ENCODE measurements at places on chromosomes 16 and 17.

- no peaks in the 10 kb centered on the region for H3K27me3 ChIP-seq
- no peaks in the 10 kb centered on the region for H3K4me1 ChIP-seq
- no peak for DNase-seq
- no peaks in the 10 kb centered on the region for H3K36me3 ChIP-seq
- no peak overlapping the region for H3K27ac ChIP-seq
- no peak overlapping the region for H3K4me3 ChIP-seq
These were observed 8.3 kb downstream of the CARD14 start for GRCh38 chr17:80177986-80178595.

- H3K27ac ChIP-seq = no peak overlapping the region
- no peak for DNase-seq
- no peak overlapping the region for H3K4me3 ChIP-seq
- no peaks in the 10 kb centered on the region for H3K36me3 ChIP-seq
These were observed 182.8 kb upstream of the CACNG3 start for GRCh38 chr16:24073321-24073720.

- no peaks in the 10 kb centered on the region for H3K27me3 ChIP-seq
- peaks cover 20% of the 10 kb centered on the region for H3K36me3 ChIP-seq
- H3K4me1 ChIP-seq = no peaks in the 10 kb centered on the region
- no peak overlapping the region for H3K4me3 ChIP-seq
- no peak overlapping the region for H3K27ac ChIP-seq
These were observed 103.3 kb downstream of the CA4 start for GRCh38 chr17:60253048-60253447.

DNA sequence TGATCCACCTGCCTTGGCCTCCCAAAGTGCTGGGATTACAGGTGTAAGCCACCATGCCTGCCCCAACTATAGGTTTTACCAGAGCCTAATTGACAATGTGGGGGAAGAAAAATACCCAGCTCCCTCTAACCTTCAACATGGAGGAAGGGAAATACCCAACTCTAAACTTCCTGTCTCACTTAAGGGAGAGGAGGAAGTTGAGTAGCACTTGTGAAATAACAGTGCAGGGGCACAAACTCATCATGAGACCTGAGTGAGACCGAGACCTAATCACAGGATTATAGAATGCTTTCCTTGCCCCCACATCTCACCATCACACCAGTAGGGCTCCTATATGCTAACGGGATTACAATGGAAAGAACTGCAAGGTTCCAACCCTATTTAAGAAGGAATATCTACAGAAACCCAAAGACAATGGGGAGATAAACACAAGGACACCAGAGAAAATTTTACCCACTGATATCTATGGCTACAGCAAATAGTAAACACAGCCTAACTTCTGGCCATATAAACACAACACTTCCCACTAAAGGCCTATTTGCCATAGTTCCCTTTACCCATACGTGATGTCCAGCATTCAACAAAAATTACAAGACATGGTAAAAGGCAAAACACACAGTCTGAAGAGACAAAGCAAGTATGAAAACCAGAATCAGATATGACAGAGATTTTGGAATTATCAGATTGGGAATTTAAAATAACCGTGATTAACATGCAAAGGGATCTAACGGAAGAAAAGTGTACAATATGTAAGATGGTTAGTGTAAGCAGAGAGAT, 26.9 kb downstream of the OR3A1 start:
- no peak for DNase-seq
- no peaks in the 10 kb centered on the region for H3K4me1 ChIP-seq
- H3K27me3 ChIP-seq = no peaks in the 10 kb centered on the region
- no peak overlapping the region for H3K27ac ChIP-seq
- H3K36me3 ChIP-seq = no peaks in the 10 kb centered on the region

DNA sequence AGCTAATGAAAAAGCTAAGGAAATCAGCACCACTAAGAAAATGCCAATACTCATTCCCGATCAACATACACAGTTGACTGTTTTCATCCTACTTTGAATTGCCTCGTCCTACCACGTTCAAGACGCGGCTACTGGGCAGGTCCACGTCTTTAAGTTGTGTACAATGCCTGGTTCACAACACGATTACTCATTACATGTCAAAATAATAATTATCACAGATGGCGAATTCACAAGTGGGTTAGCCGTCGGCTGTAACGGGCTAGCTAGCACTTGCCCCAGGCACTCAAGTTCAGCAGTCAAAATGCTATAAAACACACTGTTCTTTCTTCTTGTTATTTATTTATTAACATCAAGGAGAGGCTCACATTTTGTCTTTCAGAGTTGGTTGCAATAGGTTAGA, 124.2 kb downstream of the ZFHX3 start:
- no peak overlapping the region for H3K4me3 ChIP-seq
- no peaks in the 10 kb centered on the region for H3K36me3 ChIP-seq
- H3K27me3 ChIP-seq = no peaks in the 10 kb centered on the region
- DNase-seq = no peak
- H3K4me1 ChIP-seq = no peaks in the 10 kb centered on the region
- H3K27ac ChIP-seq = no peak overlapping the region

- no peak for DNase-seq
- H3K27ac ChIP-seq = no peak overlapping the region
- H3K4me3 ChIP-seq = no peak overlapping the region
- H3K4me1 ChIP-seq = 0 out of 2 replicates have a peak, but pooled peaks cover 3% of the 10 kb centered on the region
These were observed 7.2 kb downstream of the CTF1 start for GRCh38 chr16:30903596-30903995.

DNA sequence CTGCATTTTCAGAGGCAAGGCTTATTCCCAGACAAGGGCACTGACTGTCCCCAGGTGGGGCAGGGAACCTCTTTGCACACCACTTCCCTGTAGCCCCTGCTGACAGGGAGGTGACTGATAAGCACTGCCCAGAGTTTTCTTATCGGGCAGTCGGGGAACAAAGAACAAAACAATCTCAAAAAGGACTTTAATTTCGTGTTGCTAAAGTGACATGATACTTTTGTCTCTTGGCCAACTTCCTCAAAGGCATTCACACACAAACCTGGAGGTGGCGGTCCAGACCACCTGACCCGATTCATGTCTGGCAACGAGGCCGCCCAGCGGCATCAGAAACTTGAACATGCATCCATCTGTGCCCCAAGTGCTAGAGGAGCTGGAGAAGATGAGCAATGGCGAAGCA, 28.9 kb downstream of the ZDHHC7 start:
- no peaks in the 10 kb centered on the region for H3K27me3 ChIP-seq
- no peak overlapping the region for H3K4me3 ChIP-seq
- peaks cover 7% of the 10 kb centered on the region for H3K4me1 ChIP-seq
- DNase-seq = no peak
- H3K36me3 ChIP-seq = peaks cover 12% of the 10 kb centered on the region

DNA sequence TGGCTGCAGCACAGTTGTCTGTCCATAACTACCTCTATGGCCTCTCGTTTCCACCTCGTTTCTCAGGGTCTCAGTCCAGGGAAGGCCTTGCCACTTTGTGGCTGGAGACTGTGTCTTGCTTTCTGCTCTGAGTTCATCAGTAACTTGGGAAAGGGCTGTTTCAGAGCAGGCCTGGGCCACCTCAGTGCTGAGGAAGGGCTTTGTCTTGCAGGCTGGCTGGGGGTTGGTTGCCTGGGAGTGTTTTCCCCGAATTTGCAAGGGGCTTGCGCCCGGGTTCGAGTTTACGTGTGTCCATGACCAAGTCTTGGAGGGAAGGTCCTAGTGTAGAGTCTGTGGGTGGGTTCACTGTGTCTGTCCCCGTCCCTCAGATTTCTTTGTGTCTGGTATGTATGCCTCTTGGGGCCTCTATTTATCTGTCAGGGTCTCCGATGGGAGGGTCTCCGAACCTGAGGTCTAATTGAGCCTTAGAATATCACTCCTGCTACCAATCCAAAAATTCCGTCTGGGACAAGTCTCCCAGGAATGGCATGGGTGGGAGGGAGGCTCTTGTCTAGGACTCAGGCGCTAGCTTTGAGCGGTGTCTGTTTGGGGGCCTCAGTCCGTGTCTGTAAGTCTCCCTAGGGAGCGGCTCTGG, 594 bp upstream of the TGFB1I1 start:
- 0 out of 2 replicates have a peak, but pooled peaks cover 4% of the 10 kb centered on the region for H3K4me1 ChIP-seq
- peak overlapping the region; percentile 83 for H3K27ac ChIP-seq
- no peaks in the 10 kb centered on the region for H3K27me3 ChIP-seq
- H3K4me3 ChIP-seq = peak overlapping the region; percentile 79
- peaks cover 3% of the 10 kb centered on the region for H3K36me3 ChIP-seq
- DNase-seq = no peak

- no peaks in the 10 kb centered on the region for H3K4me1 ChIP-seq
- no peak overlapping the region for H3K27ac ChIP-seq
- no peak overlapping the region for H3K4me3 ChIP-seq
- DNase-seq = no peak
These were observed 64.5 kb downstream of the HS3ST3A1 start for GRCh38 chr17:13537167-13537731.

DNA sequence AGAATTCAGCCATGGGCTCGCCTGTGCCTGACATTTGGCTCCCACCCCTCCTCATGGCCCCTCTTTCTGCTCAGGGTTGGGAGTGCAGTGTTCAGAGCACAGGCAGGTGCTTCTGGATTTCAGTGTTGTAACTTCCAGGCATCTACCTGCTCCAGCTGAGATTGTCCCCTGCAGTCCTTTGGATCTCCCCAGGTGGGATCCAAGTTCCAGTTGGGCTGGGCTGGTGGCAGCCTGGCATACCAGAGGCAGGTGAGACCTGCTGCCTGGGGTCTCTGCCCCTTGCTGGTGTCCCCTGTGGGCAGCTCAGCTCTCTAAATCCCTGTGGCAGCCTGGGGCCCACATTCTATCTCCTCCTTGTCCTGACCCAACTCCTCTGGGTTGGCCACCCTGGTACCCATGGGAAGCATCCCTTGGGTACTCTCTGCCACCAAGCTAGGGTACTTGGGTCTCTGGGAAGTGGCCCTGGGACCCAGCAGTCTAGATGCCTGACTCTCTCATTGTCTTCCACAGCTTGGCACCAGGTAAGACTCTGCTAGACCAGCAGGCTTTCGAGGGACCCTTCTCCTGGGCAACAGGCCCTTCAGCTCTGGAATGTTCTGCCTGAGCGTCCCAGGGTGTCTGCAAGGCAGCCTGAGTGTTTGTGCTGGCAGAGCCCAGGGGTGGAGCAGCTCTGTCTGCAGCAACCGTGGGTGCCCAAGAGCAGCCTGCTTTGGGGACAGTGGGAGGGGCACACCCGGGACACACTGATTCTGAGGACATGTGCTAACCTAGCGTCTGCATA, 42.5 kb downstream of the DNAH17 start:
- no peak overlapping the region for H3K27ac ChIP-seq
- H3K4me1 ChIP-seq = no peaks in the 10 kb centered on the region

- H3K27me3 ChIP-seq = no peaks in the 10 kb centered on the region
- H3K4me1 ChIP-seq = no peaks in the 10 kb centered on the region
- no peak overlapping the region for H3K27ac ChIP-seq
- no peak for DNase-seq
- H3K4me3 ChIP-seq = no peak overlapping the region
These were observed 29.8 kb upstream of the ABCC11 start for GRCh38 chr16:48277158-48277557.

DNA sequence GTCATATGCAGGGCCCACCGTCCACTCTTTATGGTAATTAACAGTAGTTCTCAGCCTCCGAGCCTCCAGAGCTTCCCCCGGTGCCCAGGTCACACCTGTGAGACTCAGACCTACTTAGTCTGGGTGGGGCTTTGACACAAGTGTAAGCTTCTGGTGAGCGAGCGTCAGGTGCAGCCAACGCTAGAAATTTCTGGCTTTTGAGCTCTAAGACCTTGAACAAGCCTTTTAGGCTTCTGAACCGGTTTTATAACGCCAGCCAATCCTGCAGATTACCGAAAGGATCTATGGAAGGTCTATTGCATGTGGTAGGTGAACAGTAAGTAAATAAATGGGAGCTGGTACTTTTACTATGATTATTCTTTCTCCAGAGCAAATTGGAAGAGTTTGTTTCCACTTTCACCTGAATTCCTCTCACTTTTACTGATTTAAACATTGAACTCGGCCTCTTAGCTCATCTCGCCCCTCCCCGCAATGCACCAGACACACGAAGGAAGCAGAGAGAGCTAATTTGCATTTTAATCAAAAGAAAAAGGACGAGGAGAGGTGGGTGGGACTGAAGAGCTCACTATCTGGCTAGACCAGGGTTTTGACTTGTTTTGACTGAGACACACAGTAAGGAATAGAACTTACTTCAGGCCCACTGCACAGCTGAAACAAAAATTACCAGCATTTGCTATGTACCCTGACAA, 47.1 kb downstream of the ABAT start:
- no peak overlapping the region for H3K4me3 ChIP-seq
- DNase-seq = no peak
- no peaks in the 10 kb centered on the region for H3K27me3 ChIP-seq

DNA sequence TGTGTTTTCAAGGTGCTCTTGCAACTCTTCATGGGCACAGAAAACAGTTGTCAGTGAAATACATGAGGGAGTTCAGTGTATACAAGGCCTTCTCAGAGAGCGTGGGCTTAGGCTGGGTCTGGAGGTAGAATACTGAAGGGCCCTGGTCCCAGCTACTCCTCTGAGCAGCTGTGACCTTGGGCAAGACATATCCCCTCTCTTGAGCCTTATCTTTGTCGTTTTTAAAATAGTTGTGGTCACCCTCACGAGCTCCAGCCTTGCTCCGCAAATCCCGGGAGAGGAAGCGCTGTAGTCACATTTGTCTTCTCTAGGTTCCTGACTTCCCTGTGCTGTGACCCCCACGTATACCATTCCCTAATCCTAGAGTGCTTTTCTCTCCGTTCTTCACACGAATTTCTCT, 3.6 kb downstream of the ZNRF1 start:
- no peaks in the 10 kb centered on the region for H3K36me3 ChIP-seq
- no peaks in the 10 kb centered on the region for H3K27me3 ChIP-seq
- 0 out of 2 replicates have a peak overlapping the region, but pooled peaks have one; percentile 12 for H3K27ac ChIP-seq
- peaks cover 22% of the 10 kb centered on the region for H3K4me1 ChIP-seq
- no peak overlapping the region for H3K4me3 ChIP-seq

DNA sequence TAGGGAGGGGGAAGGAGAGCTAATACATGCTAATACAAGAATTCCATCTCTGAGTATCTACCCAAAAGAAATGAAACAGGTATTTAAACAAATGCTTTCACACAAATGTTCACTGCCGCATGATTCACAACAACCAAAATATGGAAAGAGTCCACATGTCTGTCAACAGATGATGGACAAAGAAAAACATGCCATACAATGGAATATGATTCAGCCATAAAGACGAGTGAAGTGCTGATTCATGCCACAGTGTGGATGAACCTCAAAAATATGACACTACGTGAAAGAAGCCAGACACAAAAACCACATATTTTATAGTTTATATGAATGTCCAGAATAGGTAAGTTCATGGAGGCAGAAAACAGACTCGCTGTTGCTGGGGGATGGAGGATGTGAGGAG, 321.4 kb downstream of the FOXL1 start:
- H3K4me3 ChIP-seq = no peak overlapping the region
- H3K27me3 ChIP-seq = no peaks in the 10 kb centered on the region
- no peaks in the 10 kb centered on the region for H3K4me1 ChIP-seq
- H3K27ac ChIP-seq = no peak overlapping the region

Data from Panc1 (cell line).